ENCODE measurements at places on chromosomes 2 and 18. TPM values are rescaled to one million over a fixed set of nuclear protein-coding genes. Genes with fewer than 3 reads are reported as not detected.

GRCh38 chr2:240583774-240584173, 2.8 kb upstream of the CAPN10 start:
- no peak for DNase-seq

- DNase-seq, result no peak
These were observed 24.1 kb upstream of the RABL2A start for GRCh38 chr2:113602869-113603466.

DNA sequence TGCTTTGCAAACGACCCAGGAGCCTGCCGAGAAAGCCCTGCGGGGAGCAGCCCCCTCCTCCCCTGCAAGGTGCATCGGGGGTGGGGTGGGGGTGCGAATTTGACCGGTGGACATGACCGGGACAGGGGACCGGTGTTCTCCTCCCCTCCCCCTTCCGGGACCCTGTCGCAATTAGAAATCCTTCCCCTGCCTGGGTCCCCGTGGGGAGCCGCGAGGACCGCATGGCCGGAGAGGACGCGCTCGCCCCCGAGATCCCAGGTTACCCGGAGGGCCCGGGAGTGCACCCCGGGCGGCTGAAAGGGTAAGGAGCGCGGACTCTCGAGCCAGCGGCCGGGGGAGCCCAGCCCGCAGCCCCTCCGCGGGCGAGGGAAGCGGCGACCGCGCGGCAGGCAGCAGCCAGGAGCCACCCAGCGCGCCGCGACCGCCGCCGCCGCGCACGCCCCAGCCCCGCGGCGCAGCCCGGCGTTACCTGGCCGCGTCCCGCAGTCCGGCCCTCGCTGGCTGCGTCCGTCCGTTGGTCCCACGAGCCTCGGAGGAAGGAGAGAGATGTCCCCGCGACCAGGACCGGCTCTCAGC, 482 bp downstream of the DLGAP1 start:
- DNase-seq, result no peak

DNA sequence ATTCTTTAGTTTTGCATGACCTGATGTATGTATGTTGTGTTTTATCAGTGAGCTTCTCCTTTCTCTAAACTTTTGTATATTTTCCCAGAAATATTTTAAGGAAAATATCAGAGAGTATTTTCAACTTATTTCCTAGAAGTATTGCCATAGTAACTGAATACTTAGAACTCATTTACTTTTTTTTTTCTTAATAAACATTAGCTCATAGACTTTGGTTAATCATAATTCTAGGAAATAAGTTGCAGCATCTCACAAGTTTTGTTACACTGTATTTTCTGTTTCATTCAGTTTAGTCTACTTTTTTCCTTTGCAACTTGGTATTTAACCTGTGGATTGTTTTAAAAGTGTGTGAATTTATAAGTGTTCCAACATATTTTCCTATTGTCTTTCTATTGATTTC, 27.5 kb downstream of the SMCHD1 start:
- no peak for DNase-seq

- DNase-seq, result no peak
These were observed 62.8 kb downstream of the PXDN start for GRCh38 chr2:1681323-1682180.

- DNase-seq, result no peak
These were observed 43.1 kb upstream of the XDH start for GRCh38 chr2:31457651-31458050.

DNA sequence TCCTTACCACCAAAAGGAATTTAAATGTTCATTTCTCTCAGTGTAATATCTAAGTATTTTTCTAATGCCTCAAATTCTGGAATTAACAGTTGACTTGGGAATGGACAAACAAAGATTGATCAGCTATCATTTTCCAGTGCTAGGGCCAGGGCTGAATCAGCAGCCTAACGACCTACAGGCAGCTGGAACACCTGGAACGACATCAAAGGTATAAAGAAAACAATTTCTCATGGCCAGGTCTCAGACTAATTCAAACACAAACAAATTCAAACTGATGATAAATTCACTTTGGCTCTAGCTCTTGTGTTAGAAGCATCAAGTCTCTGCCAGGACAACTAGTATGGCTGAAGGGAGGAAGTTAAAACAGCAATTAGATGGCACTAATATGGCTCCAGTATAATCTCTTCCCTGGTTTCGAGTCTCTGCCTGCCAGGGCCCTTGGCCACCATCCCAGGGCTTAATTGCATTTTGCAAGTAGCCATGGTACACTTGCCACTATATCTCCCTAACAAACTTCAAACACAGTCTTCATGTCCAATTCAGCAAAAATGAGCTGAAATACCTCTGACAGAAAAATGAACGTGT, 70.2 kb upstream of the FSHR start:
- no peak for DNase-seq

GRCh38 chr2:233471291-233472035, 95.1 kb downstream of the USP40 start:
- DNase-seq, result no peak

The SPATA3 gene
- total RNA-seq, result 2.3 TPM

The KCNF1 gene
- not detected for total RNA-seq

The GAREM1 gene
- 0.19 TPM for total RNA-seq

The DYNAP gene
- total RNA-seq, result not detected

The VAMP5 gene
- 73.3 TPM for total RNA-seq

The CHST9 gene
- total RNA-seq, result not detected

The CNDP1 gene
- total RNA-seq, result 0.16 TPM

Measured in activated T-cell treated with anti-CD3 and anti-CD28 coated beads, Interleukin-2, amount 50 U/mL, for 72 hours (primary cell).